ENCODE measurements at places on chromosomes 16 and 17.

- no peak for DNase-seq
Observed at GRCh38 chr16:17160285-17160853, 310.4 kb downstream of the XYLT1 start.

- no peak for DNase-seq
Observed at GRCh38 chr17:34764716-34765115, 185.3 kb downstream of the TMEM132E start.

DNA sequence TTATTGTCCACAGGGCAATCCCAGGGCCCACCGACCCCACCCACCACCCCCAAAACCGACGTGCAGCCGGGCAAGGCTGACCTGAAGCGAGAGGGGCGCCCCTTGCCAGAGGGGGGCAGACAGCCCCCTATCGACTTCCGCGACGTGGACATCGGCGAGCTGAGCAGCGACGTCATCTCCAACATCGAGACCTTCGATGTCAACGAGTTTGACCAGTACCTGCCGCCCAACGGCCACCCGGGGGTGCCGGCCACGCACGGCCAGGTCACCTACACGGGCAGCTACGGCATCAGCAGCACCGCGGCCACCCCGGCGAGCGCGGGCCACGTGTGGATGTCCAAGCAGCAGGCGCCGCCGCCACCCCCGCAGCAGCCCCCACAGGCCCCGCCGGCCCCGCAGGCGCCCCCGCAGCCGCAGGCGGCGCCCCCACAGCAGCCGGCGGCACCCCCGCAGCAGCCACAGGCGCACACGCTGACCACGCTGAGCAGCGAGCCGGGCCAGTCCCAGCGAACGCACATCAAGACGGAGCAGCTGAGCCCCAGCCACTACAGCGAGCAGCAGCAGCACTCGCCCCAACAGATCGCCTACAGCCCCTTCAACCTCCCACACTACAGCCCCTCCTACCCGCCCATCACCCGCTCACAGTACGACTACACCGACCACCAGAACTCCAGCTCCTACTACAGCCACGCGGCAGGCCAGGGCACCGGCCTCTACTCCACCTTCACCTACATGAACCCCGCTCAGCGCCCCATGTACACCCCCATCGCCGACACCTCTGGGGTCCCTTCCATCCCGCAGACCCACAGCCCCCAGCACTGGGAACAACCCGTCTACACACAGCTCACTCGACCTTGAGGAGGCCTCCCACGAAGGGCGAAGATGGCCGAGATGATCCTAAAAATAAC, 3.0 kb downstream of the SOX9 start:
- DNase-seq, result peak; percentile 41

- DNase-seq, result no peak
Observed at GRCh38 chr17:68296217-68297191, 5.2 kb downstream of the ARSG start.

GRCh38 chr17:72931163-72931562, 161.3 kb downstream of the SLC39A11 start:
- DNase-seq, result no peak

- peak; percentile 34 for DNase-seq
Observed at GRCh38 chr16:29307598-29308507, 98.7 kb downstream of the NPIPB11 start.

DNA sequence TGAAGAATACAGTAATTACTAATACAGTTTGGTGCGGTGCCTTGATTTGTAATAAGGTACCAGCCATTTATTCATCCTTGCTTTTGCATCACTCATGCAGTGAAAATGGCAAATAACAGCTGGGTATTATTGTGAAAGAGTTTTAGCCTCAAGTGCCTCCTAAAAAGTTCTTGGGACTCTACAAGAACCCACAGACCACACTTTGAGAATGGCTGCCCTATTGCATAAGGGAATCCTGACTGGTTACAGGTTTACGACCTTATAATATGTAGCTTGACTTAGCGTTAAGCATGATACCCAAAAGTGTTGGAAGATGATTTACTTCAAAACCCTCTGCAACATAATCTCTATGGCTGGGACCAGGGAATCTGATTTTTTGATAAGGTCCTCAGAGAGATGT, 4.2 kb downstream of the MYH13 start:
- no peak for DNase-seq

DNA sequence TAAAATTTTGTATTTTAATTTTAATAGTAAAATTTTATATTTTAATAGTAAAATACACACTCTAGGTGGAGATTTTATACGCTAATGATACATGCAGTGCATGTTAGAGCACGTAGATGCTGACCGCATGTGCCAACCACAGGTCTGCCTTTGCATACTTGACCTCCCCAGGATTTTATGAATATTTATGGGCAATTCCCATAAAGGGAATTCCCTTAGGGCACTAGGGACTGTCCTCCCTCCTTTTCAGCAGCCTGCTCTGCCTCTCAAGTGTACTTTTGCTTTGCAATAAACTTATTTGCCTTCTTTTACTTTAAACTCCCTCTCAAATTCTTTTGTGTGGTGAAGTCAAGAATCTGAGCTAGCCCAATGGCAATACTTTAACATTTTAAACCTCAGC, 217.7 kb upstream of the CDH8 start:
- DNase-seq, result no peak

- DNase-seq, result no peak
Observed at GRCh38 chr16:10090816-10091215, 91.4 kb downstream of the GRIN2A start.

DNA sequence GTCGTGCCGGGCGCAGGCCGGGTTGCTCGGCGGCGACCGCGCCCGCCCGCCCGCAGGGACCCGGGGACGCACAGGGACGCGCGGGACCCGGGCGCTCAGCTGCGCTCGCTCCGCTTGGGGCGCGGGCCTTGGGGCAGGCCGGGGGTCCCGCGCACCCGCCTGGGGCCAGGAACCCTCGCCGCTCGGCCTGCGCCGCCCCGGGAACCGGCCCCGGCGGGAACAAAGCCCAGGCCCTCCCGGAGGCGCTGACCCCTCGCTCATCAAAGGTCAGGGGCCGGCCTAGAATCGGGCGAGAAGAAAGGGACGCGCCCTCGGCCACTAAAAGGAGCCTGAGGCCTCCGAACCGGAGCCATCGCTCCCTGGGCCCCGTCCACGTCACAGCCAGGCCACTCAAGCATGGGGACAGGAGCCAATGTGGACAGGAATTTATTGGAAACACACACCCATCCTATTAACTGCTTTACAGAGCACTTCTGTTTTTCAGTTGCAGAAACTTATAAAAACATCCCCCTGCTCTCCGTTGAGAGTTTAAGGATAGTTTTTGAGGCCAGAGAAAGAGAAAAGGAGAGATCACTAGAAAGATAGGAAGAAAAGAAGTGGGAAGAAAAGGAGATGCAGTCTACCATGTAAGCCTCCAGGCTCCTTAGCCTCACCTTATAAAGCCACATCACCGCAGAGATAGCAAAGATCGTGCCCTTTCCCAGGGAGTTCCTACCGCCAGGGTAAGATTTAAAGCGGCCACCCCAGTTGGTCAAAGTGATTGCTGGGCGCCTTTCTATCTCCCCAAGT, 558 bp upstream of the ZFHX3 start:
- DNase-seq, result peak; percentile 56

DNA sequence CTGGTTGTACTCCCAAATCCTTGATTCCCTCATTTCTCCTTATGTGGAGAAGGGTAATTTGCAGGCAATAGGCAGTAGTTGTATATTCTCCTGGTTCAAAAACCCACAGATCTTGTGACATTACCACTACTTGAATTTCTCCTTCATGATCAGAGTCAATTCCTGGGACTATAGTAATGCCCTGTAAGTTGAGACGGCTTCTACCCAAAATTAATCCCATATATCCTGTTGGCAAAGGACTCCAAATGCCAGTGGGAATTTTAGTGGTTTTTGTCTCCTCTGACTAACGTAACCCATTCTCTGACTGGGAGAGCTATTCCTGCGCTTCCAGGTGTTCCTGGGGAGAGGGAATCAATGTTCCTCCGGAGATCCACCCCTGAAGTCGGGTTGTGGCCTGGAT, 11.6 kb upstream of the ZNF689 start:
- no peak for DNase-seq

DNA sequence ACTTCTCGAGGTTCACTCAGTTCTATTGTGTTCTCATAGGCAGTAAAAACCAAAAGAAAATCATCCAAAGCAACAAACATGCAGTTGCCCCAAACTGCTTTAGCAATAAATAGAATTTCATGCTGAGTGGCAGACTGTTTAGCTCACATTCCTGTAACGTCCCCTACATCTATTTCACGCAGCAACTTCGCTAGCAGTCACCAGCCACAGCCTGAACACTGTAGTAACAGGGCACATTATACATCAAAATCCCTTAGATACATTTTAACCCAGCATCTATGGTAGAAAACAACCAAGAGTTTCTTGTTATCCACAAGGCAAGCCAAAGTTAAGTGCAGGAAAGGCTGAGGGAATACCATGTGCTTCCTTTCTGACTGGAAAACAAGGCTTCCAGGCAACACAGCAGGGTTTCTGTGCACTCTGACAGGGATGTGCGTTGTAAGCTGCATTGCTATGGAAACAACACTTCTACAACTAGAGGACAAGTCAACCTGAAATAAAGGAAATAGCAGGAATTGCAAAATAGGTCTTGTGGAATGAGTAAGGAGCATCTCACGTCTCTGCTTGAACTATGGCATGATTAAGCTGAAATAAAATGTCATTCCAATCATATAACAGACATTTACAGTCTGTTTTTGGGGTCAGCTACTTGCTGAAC, 55.4 kb downstream of the CFDP1 start:
- DNase-seq, result peak; percentile 98

- DNase-seq, result no peak
Observed at GRCh38 chr17:56897646-56898424, 16.0 kb downstream of the TRIM25 start.

DNA sequence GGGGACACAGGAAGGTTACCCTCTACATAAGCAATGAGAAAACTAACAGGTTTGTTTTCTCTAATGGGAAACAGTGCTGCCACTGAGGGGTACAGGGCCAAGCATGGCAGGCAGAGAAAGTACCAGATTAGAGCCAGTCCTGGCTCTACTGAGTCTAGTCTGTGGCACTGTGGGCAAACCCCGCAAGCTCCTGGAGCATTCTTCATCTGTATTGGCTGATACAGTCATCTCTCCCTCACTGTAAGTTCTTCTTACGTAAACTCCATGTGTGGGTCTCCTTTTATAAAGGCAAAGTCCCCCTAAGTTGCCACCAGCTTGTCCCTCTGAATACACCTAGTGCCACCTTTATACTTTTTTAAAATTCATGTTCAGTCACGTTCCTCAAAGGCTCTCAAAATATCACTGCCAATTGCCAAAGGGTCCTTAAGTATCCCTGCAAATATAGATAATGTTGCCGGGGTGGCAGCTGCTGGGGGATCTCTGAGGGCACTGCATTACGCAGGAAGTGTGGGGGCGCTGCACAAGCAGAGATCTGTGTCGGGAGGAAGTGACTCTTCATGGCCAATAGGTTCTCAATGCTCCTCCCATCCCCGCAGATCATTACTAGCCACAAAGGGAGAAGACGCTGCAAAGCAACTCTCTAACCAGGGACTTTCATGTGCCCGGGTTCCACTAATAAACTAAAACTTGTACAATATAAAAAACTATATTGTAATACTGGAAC, 18.8 kb downstream of the XPO6 start:
- no peak for DNase-seq

DNA sequence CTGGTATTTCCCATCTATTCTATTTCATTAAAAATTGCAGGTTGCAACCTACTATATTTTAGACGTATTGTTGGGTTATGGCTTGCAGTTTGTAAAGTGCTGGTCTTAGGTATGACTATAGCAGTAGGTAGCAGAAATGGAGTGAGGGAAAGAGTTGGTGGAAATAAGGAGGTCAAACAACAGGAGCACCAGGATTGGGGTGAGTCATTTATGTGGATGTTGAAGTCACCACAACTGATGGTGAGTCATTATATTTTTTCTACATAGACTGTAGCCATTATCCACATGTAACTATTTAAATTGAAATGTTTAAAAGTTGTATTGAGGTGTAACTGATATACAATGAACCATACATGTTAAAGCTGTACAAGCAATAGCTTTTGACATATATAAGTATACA, 25.0 kb upstream of the HS3ST3A1 start:
- peak; percentile 71 for DNase-seq

DNA sequence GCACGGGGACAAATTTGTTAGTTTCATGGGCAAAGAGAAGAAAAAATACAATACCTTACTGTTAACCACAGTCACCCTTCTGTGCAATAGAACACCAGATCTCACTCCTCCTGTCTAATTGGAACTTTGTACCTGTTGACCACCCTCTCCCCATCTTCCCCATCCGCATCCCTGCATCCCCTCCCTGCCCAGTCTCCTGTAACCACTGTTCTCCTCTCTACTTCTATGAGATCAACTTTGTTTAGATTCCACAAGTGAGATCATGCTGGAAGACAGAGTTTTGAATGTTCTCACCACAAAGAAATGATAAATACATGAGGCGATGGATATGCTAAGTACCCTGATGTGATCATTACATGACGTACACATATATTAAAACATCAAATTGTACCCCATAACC, 47.7 kb downstream of the CLEC16A start:
- no peak for DNase-seq

DNA sequence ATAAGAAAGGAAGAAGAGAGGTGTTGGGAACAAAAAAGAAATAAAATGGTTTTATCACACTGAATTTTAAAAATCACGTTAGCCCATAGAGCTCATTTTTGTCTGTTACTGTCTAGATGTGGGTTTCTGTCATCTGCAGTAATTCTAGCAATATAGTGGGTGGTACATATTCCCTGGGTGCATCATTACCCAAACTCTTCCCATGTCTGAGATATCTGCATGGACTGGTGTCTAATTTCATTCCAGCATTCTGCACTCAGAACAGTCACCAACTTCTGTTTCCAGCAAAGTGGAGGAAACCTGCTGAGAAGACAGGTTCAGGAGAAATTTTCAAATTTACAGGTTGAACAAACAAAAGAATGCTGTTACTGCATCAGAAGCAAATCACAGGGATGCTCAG, 263.8 kb downstream of the CDH11 start:
- peak; percentile 43 for DNase-seq

DNA sequence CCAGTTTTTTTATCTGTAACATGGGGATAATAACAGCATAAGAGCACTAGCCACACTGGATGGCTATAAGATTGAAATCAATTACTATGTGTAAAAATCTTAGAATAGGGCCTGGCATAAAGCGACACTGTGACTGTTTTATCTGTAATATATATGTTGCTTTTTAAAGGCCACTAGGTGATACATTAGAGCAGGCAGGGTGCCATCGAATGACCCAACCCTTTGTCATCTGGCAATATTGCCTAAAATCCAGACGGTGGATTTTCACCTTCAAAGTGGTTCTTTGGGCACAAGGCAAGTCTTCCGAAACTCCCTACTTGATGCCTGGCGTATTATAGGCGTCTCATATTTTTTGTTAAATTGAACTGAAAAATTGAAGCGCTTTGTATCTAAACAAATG, 69.1 kb downstream of the PRKCA start:
- peak; percentile 18 for DNase-seq
